ENCODE measurements at places on chromosomes 5 and 9. TPM values are rescaled to one million over a fixed set of nuclear protein-coding genes. Genes with fewer than 3 reads are reported as not detected.

DNA sequence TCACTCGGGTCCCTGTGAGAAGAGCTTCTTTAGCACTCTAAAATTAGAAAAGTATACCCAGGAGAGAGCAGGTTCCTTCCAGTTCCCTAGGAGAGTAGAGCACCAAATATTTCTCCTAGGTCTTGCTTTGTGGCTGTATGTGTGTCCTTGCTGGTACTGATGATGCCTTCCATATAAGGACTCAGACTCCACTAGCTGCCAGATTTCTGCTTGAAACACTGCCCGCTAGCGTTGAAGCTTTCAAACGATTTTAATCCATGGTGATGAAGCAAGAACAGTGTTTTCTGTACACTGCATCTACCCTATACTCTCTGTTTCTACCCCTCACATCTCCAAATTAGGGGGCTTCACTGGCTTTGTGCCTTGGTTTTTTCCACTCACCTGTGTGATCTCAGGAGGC, 2.4 kb upstream of the SMC2 start:
- DNase-seq: no peak

CCL28 gene
- 23.1 TPM for total RNA-seq

DNA sequence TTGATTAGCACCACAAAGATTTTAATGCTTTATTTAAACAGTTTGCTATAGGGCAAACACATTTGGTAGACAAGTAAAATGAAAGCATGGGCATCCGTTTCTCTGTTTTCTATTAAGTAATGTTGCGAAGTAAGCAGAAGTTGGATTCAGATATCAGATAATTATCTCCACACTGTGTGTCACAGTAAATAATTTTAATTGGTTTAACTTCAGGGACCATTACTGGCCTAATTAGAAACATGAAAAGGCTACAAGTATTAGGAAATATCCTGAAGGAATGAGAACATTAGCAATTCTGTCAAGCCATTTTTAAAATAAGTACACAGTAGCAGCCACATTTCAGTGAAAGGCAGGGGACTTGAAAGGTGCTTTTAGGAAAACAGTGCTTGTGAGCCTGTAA, 975.4 kb downstream of the NR2F1-AS1 start:
- DNase-seq: no peak

DNA sequence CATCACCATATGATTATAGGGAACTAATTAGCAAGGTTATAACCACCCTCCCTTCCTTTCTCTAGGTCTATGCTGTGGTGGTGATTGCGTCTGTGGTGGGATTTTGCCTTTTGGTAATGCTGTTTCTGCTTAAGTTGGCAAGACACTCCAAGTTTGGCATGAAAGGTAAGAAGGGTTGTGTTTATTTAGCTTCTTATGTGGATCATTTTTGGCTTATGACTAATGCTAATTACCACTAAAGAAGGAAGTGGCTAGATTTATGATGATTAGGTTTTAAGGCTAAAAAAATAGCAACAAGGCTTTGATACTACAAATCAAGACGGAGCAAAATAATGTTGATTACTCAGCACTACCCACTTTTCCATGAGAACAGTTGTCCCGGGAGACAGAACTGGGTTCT, 82.4 kb downstream of the NTRK2 start:
- DNase-seq: no peak

NUDCD2 gene
- total RNA-seq: 17.9 TPM

NUDT12 gene
- total RNA-seq: 4.7 TPM

- DNase-seq: no peak
Observed at GRCh38 chr5:172745838-172746237, 25.2 kb downstream of the DUSP1 start.

DNA sequence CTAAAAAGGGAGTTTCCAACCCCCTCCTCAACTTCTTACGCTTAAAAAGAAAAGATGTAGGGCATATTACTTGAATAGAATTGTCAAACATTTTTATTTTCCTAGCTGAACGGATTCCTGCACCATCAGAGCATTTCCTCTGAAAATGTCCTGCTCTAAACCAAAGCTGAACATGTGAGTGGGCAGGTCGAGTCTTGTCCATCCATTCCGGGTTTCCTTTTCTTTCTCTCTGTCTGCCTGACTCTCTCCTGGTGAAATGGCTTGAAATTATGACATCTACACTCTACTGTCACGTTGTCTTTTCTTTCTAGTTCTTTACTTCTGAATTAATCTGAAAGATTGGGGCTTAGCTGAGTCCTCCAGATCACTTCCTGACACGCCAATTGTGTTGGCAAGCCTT, 39.2 kb upstream of the PTPN3 start:
- no peak for DNase-seq

GRCh38 chr5:149740866-149741459, 10.9 kb downstream of the PPARGC1B start:
- no peak for DNase-seq

GRCh38 chr5:2550509-2550908, 201.0 kb downstream of the IRX2 start:
- no peak for DNase-seq

QRFP gene
- total RNA-seq: not detected

DNA sequence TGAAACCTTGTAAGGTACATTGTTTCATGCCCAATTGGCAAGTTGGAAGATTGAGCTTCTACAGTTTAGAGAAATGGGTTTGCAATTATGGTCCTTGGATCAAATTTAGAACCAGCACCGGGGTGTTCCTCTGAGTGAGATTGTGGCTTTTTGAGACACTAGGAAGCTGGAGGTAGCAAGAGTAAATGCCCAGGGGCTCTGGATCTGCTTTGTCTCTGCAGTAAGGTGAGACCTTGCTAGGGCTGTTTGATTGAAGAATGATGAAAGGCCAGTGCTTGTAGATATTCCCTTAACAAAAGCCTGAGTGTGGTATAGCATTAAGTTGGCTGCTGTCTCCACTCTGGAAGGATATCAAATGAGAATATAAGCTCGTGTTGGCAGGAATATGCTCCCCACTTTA, 36.0 kb downstream of the WWC1 start:
- DNase-seq: no peak

GRCh38 chr5:130773813-130774212, 391.2 kb downstream of the HINT1 start:
- DNase-seq: no peak

GRCh38 chr9:99030092-99030511, 74.8 kb upstream of the TGFBR1 start:
- no peak for DNase-seq

SLCO4C1 gene
- total RNA-seq: 0.58 TPM

GRCh38 chr9:32351845-32352244, 32.6 kb upstream of the ACO1 start:
- no peak for DNase-seq

DNA sequence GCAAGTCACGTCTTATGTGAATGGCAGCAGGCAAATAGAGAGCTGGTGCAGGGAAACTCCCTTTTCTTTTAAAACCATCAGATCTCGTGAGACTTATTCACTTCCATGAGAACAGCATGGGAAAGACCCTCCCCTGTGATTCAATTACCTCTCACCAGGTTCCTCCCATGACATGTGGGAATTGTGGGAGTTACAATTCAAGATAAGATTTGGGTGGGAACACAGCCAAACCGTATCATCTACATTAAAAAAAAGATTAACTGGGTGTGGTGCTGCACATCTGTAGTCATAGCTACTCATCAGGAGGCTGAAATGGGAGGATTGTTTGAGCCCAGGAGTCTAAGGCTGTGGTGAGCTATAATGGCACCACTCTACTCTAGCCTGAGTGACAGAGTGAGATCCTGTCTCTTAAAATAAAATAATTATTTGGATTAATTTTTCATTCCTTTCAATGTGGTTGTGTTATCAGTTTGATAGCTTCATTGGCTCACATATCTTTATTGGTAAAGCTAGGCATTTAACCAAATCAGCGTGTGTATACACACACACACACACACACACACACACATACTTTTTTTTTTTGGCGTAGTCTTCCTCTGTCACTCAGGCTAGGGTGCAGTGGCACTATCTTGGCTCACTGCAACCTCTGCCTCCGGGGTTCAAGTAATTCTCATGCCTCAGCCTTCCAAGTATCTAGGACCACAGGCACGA, 21.8 kb downstream of the DENND4C start:
- no peak for DNase-seq

CBY3 gene
- total RNA-seq: 0.84 TPM

DNA sequence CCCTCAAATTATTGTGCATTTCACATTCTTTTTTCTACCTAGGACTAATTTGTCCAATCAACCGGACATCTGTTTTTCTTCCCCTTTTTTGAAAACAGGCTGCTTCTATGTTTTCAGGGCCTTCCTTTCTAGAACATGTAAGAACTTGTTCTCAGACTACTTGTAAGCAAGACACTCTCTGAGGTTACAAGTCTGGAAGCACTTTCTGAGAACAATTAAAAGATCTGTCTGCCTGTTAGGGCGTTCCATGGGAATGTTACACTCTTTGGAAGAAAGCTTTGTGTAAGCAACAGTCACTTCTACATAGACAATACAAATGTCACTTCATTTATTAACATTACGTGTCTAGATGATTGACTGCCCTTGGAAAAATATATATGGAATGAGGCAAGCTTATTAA, 50.9 kb upstream of the HSPB3 start:
- no peak for DNase-seq

- no peak for DNase-seq
Observed at GRCh38 chr5:13809921-13810320, 134.6 kb downstream of the DNAH5 start.

DNA sequence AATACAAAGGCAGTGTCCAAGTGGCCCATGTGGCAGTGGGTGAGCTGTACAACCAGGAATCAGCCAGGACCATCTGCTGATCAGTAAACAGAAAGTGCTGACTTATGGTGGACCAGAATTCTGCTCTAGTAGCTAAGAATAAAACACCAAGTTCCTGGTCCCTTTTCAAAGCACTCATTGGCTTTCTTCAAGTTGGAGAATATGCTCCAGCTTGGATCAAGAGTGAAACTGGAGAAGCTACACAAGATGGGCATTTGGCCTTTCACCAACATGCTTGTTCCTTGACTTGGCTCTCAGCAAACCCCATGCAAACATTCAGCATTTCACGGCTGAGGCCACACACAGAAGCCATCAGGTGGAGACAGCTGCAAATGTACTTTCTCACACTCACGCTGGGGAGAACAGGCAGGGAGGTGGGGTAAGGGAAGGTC, 32.1 kb downstream of the MARCHF3 start:
- DNase-seq: no peak

GRCh38 chr9:27533311-27533710, 3.7 kb upstream of the MOB3B start:
- no peak for DNase-seq

PCDHGB1 gene
- not detected for total RNA-seq

DNA sequence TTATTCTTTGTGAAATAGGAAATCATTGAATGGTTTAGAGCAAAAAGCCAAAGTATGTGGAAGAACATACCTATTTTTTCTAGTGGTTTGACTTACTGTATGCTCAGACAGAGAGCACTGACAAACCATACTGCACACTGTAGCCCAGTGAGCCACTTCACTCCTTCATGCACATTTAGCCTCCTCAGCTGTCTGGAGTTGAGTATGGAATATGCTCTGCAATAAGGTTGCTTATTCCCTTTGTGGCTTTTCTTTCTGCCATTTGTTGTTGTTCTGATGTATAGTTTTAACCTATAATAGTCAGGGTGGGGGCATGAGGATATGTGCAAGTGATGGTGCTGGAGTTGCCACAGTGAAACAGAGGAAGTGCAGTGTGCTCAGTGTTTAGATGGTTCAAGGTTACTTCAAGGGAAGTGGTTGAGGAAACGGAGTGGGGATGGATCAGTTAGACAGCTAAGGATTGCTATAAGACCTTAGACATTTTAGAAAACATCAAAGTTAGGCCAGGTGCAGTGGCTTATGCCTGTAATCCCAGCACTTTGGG, 100.7 kb downstream of the CDC42SE2 start:
- peak; percentile 45 for DNase-seq

GRCh38 chr5:117203584-117203983, 629.0 kb upstream of the SEMA6A start:
- DNase-seq: no peak

STK32A gene
- total RNA-seq: not detected

DNA sequence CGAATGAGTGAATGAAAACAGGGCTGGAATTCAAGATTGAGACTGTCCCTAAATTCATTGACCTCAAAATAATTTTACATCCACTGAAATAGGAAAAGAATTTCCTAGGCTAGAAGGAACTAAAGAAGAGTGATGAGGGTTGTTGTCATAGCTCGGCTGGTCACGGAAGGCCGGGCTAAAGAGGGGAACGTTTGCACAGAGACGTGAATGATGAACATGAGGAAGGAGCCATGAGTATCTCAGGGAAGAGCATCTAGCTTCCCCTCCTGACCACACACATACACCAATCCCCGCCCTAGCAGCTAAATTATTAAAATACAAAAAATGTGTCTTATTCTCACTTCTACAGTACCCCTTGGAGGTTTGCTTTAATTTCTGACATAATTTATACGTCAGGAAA, 124.4 kb upstream of the ABCA1 start:
- DNase-seq: no peak

DNA sequence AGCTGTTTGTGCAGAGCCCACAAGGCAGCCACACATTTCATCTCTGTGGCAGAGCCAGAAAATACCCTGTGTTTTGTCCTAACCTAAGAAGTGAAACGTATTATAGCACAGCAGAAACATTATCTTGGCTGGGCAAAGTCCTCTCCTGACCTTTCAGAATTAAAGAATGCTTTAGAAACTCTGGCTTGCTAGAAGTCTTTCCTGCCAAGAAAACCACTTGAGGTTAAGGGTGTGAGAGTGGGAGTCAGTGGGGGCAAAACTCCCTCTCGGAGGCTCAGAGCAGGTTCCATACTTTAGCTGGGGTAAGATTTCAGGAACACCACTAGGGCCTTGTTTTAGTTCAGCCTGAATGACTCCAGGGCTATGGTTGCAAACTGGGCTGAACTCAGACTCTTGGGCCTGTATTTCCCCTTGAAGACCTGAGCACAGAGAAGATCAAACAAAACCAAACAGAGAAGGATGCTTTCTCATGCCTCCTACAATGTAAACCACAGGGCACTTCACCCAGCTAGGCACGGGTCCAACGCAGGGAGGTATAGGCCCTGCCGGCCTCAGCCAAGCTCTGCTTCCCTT, 48.0 kb downstream of the ZNF366 start:
- no peak for DNase-seq

C5orf58 gene
- total RNA-seq: not detected

GRCh38 chr5:37810311-37810710, 29.5 kb downstream of the GDNF start:
- DNase-seq: no peak

GRCh38 chr9:86983249-86983619, 35.9 kb upstream of the GAS1 start:
- no peak for DNase-seq

GRCh38 chr5:76155536-76155935, 72.4 kb downstream of the SV2C start:
- no peak for DNase-seq

DNA sequence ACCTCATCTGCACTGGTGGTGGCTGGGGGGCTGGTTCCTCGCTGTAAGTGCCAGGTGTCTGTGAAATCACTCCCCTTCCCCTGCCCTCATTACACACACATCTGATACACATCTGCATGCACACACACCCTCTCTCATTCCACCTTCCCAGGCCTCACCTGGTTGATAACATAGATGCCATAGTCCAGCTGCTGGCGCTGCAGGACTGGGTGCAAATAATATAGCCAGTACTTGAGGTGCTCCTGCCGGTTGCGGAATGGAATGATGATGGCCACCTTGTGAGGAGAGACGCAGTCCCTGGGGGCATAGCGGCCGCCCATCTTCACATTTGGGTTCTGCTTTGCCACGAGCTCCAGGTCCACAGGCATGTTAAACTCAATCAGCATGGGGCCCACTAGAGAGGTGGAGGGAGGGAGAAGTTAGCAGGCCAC, 32.1 kb downstream of the B4GALT1 start:
- no peak for DNase-seq

LRRC70 gene
- 13.0 TPM for total RNA-seq

Measured in naive thymus-derived CD4-positive, alpha-beta T cell (primary cell).